ENCODE measurements at places on chromosomes 1 and 21. TPM values are rescaled to one million over a fixed set of nuclear protein-coding genes. Genes with fewer than 3 reads are reported as not detected.

GNG12 gene
- total RNA-seq, result 29.1 TPM

GFI1 gene
- total RNA-seq, result 0.30 TPM

- H3K4me3 ChIP-seq, result no peak overlapping the region
- H3K27ac ChIP-seq, result no peak overlapping the region
- H3K4me1 ChIP-seq, result no peaks in the 10 kb centered on the region
- DNase-seq, result no peak
Observed at GRCh38 chr21:17416139-17416538, 96.7 kb upstream of the CXADR start.

DNA sequence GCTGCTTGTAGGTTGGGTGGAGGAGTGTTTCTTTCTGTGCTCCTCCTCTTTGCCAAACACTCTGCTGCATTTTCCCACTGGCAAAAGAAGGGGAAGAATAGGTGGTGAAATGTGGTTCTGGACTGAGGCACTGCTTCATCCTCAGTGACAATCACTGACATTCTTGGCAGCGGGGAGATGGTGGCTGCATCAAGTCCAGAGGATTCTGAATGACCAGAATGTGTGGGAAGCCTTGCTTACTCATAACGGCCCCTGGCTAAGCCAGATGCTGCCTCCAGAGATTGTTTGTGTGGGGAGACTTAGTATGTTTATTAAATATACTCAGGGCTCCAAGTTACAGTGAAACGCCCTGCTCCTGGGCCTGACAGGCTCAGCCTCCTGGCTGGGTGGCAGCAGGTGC is 160.3 kb downstream of the CACNA1E start:
- H3K27me3 ChIP-seq, result no peaks in the 10 kb centered on the region
- no peaks in the 10 kb centered on the region for H3K36me3 ChIP-seq
- no peak overlapping the region for H3K4me3 ChIP-seq
- H3K4me1 ChIP-seq, result no peaks in the 10 kb centered on the region
- H3K27ac ChIP-seq, result no peak overlapping the region

- peaks cover 18% of the 10 kb centered on the region for H3K4me1 ChIP-seq
- H3K4me3 ChIP-seq, result no peak overlapping the region
- H3K27ac ChIP-seq, result no peak overlapping the region
- no peaks in the 10 kb centered on the region for H3K36me3 ChIP-seq
- DNase-seq, result no peak
Observed at GRCh38 chr1:201395936-201396335, 3.2 kb downstream of the LAD1 start.

DNA sequence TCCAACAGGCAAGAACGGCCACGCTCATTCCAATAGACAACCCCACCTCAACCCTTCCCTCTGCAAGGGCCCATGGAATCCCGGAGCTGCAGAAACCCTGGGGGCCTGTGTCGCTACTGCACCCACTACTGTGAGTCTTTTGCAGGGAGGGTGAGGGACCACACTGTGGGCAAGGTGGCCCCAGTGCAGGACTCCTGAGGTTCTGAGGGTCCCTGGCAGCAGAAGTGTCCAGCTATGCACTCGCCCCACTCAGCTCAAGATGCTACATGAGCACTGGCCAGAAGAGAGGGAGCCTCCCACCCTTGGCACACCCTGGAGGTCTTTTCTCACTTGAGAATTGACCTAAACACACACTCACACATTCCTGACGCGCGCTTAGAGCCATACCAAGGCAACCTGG is 2.1 kb upstream of the PAX7 start:
- H3K4me3 ChIP-seq, result no peak overlapping the region
- DNase-seq, result no peak
- H3K27me3 ChIP-seq, result peaks cover 38% of the 10 kb centered on the region
- H3K4me1 ChIP-seq, result peaks cover 11% of the 10 kb centered on the region
- H3K36me3 ChIP-seq, result no peaks in the 10 kb centered on the region
- H3K27ac ChIP-seq, result no peak overlapping the region

- no peaks in the 10 kb centered on the region for H3K36me3 ChIP-seq
- DNase-seq, result no peak
- H3K27ac ChIP-seq, result no peak overlapping the region
- H3K4me3 ChIP-seq, result no peak overlapping the region
Observed at GRCh38 chr1:42214447-42214871, 49.9 kb upstream of the GUCA2A start.

- H3K27me3 ChIP-seq, result no peaks in the 10 kb centered on the region
- DNase-seq, result no peak
- no peaks in the 10 kb centered on the region for H3K36me3 ChIP-seq
- H3K4me1 ChIP-seq, result no peaks in the 10 kb centered on the region
Observed at GRCh38 chr1:31443673-31444072, 30.7 kb downstream of the SERINC2 start.

DNA sequence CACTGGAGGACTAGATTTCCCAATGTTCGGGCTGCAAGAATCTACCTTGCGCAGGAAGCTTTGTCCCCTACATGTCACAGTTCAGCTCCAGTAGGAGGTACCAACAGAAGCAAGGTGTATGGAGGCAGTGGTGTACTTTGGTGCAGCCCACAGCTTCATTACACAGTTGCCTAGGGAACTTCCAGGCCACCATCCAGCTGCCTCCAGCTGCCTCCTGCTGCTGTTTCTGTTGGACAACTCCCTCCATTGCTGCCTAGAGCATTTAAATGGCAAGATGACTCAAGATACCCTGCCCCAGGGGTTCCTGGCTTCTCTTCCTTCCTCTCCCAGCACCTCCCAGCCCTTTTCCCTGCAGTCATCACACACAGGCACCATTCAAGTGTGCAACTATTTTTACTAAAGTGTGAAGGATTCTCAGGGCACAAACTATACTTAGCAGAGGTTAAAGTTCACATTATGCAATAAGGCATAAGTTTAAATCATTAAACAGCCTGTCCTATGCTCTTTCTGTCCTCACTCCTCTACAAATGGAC is 39.0 kb upstream of the ATP1A1 start:
- no peaks in the 10 kb centered on the region for H3K36me3 ChIP-seq
- no peak for DNase-seq
- peaks cover 24% of the 10 kb centered on the region for H3K4me1 ChIP-seq
- no peak overlapping the region for H3K4me3 ChIP-seq
- H3K27ac ChIP-seq, result no peak overlapping the region

DNA sequence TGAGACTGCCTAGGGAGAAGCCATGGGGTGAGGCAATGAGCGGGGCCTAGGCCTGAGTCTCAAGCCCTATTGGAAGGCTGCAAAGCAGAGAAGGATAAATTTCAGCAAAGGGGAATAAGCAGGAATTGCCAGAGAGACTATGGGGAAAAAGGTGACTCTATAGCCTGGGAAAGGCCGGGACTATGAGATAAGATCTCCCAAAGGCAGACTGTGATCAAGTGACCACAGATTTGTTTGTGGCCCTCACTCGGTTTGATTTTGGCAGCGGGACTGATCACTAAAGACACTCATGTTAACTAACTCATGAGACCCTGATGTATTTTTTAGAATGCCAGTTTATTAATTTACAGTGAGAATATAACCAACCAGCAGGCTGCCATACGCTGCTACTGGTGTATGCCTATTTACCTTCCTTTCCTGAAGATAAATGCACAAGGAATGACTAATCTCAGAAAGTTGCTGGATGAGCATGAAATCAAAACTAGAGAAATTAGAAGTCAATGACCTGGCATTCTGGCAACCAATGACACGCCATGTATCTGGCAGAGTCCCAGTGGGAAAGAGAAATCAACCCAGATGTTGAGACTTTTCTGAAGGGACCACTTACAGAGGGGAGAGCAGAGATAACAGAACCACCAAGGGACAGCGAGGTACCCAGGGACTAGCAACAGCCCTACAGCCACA is 4.3 kb downstream of the HSF2BP start:
- no peaks in the 10 kb centered on the region for H3K36me3 ChIP-seq
- no peak overlapping the region for H3K4me3 ChIP-seq
- H3K4me1 ChIP-seq, result no peaks in the 10 kb centered on the region
- H3K27me3 ChIP-seq, result no peaks in the 10 kb centered on the region

DNA sequence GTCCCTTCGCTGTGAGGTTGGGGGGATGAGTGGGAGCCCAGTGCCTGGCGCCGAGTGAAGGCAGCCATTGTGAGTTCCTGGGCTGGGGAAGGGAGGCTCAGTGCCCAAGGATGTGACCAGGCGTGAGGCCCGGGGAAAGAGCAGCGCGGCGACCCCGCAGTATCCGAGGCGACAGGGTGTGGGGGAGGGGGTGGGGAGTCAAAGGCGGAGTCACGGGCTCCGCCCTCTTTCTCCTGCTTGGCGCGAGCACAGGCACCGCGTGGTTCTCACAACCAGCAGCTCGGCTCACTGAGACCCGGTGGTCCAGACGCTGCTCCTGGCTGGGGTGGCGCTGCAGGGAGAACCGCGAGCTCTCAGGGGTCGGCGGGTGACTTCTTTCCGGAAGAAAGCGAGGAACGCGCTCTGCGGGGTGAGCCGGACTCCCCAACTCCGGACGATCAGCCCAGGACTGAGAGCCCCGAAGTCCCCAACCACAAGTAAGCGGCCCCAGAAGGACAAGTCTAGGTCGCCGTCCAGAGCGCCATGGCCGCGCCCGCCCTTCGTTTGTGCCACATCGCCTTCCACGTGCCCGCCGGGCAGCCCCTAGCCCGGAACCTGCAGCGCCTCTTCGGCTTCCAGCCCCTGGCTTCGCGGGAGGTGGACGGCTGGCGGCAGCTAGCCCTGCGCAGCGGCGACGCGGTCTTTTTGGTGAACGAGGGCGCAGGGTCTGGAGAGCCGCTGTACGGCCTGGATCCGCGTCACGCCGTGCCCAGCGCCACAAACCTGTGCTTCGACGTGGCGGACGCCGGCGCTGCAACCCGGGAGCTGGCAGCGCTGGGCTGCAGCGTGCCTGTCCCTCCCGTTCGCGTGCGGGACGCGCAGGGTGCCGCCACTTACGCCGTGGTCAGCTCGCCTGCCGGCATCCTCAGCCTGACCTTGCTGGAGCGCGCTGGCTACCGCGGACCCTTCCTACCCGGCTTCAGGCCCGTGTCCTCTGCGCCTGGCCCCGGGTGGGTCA is at the start of gene HPDL:
TSS of gene HPDL (plus strand) at position 269 of the 997 bp plus-strand sequence. CDS start at position 523, 254 bp downstream.
- peak within 1 kb of the TSS; percentile 43 for H3K4me3 ChIP-seq
- no peak for DNase-seq
- no peaks in the 10 kb centered on the region for H3K27me3 ChIP-seq
- no peak within 1 kb of the TSS for H3K27ac ChIP-seq
- no peaks in the 10 kb centered on the region for H3K4me1 ChIP-seq

DNA sequence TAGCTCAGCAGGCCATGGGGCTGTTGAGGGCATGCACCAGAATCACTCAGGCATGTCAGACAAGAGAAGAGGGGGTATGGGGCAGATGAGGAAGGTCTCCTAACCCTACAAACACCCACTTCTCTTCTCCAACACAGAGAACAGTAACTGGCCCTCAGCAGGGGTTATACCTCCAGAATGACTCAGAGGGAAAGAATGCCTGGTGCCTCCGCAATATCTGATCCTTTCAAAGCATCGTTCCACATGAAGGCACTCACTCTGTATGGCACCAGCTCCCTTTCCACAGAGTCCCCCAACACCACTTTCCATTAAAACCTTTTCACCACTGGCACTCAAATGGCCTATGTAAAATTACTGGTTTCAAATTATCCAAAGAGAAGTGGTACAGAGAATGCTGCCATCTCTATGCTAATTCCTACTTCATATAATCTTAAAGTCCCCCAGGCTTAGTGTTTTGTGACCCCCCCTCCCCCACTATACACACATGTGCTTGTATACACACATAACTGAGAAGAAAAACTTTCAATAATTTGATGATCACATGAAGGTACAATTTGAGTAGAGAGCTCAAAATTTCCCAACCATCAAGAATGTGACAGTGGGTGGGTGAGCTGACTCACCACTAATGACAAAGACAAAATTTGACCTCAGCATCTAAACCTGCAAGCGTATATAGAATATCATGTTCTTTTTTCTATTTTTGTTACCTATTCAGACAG is 91.5 kb downstream of the SIPA1L2 start:
- H3K27me3 ChIP-seq, result no peaks in the 10 kb centered on the region
- H3K4me3 ChIP-seq, result no peak overlapping the region
- no peak for DNase-seq
- H3K4me1 ChIP-seq, result peaks cover 34% of the 10 kb centered on the region

DNA sequence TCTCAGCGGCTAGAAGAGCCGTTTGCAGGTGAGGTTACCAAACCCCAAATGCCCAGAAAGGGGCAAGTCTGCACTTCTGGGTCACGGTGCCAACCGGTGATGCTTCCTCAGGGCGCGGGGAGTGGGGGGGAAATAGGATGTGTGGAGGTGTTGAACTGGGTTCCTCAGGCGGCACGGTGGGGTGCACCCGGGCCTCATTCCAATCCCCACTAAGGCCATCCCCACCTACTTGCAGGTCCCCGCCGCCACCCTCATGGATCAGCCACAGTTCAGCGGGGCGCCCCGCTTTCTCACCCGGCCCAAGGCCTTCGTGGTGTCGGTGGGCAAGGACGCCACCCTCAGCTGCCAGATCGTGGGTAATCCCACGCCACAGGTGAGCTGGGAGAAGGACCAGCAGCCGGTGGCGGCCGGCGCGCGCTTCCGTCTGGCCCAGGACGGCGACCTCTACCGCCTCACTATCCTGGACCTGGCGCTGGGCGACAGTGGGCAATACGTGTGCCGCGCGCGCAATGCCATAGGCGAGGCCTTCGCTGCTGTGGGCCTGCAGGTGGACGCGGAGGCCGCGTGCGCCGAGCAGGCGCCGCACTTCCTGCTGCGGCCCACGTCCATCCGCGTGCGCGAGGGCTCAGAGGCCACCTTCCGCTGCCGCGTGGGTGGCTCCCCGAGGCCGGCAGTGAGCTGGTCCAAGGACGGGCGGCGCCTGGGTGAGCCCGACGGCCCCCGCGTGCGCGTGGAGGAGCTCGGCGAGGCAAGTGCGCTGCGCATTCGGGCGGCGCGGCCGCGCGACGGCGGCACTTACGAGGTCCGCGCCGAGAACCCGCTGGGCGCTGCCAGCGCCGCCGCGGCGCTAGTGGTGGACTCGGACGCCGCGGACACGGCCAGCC is 3.9 kb downstream of the OBSCN start:
- no peaks in the 10 kb centered on the region for H3K27me3 ChIP-seq
- H3K27ac ChIP-seq, result peak overlapping the region; percentile 97
- peak; percentile 58 for DNase-seq
- H3K4me3 ChIP-seq, result no peak overlapping the region
- peaks cover 22% of the 10 kb centered on the region for H3K36me3 ChIP-seq

GRCh38 chr1:32768110-32768850 is 48.9 kb downstream of the YARS1 start:
- DNase-seq, result no peak
- H3K27ac ChIP-seq, result no peak overlapping the region
- H3K4me1 ChIP-seq, result peaks cover 26% of the 10 kb centered on the region
- H3K36me3 ChIP-seq, result no peaks in the 10 kb centered on the region
- H3K27me3 ChIP-seq, result no peaks in the 10 kb centered on the region

DNA sequence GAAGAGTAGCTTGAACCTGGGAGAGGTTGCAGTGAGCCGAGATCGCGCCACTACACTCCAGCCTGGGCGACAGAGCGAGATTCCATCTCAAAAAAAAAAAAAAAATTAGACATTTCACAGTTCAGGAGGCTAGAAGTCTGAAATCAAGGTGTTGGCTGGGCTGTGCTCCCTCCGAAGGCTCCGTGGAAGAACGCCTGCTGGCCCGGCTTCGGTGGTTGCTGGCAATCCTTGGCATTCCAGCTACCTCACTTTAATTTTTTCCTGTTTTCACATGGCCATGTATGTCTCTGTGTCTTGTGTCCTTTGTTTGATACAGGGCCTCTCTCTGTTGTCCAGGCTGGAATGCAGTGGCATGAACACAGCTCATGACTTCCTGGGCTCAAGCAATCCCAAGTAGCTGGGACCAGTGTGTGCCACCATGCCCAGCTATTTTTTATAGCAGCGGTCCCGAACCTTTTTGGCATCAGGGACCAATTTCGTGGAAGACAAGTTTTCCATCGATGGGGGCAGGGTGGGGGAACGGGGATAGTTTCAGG is 24.5 kb downstream of the OPRD1 start:
- no peak overlapping the region for H3K27ac ChIP-seq
- H3K36me3 ChIP-seq, result no peaks in the 10 kb centered on the region
- no peak overlapping the region for H3K4me3 ChIP-seq
- H3K4me1 ChIP-seq, result no peaks in the 10 kb centered on the region
- no peak for DNase-seq
